ENCODE measurements at places on chromosomes 5 and 9.

- no peak for DNase-seq
Observed at GRCh38 chr5:116446356-116447005, 128.1 kb downstream of the SEMA6A start.

DNA sequence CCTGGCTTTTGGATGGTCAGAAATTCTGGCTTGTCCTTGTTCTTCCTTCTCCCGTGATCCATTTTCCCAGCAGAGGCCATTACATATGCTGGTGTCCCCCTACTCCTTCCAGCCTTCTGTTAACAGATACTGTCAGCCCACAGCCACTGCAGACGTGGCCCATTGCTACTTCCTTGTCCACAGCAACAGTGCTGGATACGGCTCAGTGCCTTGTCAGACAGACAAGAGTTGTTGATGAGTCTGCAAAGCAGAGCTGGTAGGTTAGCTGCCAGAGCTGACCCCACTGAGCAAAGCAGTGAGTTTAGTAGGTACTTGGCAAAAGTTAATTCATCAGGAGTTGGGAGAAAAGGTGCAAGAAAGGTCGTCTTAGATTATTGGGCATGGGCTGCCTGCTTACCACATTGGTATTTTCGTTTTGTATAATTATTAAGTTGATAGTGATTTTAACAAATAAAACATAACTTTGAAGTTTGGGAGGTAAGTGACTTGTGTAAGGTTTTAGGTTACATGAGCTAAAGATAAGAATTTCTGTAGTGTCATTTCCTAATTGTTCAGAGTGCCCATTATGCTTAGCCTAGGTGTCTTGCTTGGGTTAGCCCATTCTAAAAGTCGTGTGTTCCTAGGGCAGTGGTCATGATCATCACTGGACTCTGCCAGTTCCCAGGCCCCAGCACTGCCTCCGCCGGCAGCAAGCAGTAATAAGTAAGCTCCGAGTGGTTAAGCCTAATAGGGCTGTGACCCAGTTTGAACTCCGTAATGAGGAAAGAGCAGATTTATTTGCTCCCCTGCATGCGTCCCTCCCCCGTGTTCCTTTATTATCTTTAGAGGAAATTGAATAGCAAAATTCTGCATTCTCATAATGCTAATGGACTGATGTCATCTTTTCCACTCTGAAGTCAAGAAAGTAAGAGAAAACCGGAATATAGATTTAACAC lies 292.0 kb downstream of the FANCC start:
- DNase-seq: peak; percentile 85

DNA sequence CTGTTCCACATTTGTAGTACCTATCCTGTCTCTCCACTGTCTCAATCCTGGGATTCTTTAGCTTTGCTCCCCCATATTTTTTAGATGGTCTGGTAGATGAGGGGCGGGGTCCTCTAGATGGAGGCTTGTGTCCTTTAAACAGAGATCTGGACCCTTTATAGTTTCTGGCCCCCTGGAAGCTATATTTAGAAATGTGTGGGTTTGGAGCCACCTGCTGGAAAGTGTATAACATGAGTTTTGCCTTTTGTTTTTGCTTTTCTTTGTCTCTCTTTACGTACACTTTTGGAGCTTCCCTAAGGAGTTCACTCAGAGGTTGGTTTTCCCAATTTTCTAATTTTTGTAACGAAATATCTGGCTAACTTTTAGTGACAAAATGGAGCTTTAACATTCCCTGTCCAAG lies 110.7 kb downstream of the CFAP95 start:
- peak; percentile 21 for DNase-seq

- no peak for DNase-seq
Observed at GRCh38 chr9:31210978-31211570, 1173.4 kb upstream of the ACO1 start.

GRCh38 chr5:139295346-139296057 lies 2.0 kb downstream of the MATR3 start:
- DNase-seq: no peak

- DNase-seq: no peak
Observed at GRCh38 chr5:32522429-32523143, 62.8 kb upstream of the SUB1 start.

- peak; percentile 92 for DNase-seq
Observed at GRCh38 chr5:179819296-179820126, 1.2 kb upstream of the SQSTM1 start.

DNA sequence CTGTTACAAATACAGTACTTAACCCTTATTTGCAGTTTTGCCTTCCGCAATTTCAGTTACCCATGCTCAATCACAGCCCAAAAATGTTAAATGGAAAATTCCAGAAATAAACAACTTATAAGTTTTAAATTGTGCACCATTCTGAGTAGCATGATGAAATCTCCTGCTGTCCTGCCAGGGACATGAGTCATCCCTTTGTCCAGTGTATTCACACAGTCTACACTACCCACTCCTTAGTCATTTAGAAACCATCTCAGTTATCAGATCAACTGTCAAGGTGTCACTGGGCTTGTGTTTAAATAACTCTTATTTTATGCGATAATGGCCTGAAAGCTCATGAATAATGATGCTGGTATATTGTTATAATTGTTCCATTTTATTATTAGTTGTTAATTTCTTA lies 95.8 kb downstream of the PLCXD3 start:
- peak; percentile 63 for DNase-seq

All from DMS53 (cell line).